NCI-H1092 (cell line): ENCODE measurements at places on chromosomes 13 and 19.

GRCh38 chr19:51145916-51146493 lies 3.9 kb downstream of the SIGLEC7 start:
- no peak for DNase-seq

DNA sequence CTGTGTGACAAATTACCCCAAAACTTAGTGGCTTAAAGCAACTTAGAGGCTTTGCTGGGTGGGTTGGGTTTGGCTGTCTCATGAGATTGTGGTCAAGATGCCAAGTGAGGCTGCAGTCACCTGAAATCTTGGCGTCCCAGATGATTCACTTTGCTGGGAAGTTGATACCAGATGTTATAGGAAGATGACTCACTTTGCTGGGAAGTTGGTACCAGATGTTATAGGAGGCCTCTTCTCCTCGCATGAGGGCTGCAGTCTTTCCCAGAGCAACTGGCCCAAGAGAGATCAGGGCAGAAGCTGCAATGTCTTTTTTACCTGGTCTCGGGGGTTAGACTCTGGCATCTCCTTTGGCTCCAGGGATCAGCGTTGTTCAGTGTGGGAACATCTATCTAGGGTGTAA lies 16.8 kb downstream of the TEX29 start:
- no peak for DNase-seq

DNA sequence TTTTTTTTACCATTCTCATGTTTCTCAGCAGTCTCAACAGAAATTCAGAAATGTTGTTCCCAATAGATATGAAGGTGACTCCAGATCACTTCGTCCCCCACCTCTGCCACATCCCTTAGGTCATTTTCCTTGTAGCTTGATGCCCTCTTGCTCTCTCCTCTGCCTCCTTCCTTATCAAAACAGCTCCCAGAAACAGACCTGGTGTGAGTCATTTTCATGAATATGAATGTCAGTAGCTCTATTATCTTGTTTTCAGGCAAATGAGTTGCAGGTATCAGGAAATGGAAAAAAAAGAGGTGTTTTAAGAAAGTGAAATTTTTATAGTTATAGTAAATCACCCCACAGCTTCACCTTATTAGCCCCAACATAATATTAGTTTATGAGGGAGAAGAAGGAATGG lies 539.3 kb downstream of the SUCLA2 start:
- no peak for DNase-seq

DNA sequence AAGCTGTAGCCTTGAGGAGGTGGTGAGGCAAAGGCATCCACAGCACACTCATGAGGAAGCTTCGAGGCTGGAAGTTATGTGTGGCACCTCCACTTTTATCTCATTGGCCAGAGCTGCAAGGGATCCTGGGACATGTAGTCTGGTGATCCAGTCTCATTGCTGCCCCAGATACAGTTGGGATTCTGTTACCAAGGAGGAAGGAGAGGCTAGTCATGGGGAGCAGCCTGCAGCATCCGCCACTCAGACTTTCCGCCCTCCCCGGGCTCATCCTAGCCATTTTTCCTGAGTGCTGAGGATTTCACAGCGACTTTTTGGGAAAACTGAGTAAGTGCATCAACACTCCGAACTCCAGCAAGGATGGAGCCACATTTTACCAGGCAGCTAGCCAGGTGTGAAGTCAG lies 74.4 kb downstream of the DPF1 start:
- DNase-seq = no peak

DNA sequence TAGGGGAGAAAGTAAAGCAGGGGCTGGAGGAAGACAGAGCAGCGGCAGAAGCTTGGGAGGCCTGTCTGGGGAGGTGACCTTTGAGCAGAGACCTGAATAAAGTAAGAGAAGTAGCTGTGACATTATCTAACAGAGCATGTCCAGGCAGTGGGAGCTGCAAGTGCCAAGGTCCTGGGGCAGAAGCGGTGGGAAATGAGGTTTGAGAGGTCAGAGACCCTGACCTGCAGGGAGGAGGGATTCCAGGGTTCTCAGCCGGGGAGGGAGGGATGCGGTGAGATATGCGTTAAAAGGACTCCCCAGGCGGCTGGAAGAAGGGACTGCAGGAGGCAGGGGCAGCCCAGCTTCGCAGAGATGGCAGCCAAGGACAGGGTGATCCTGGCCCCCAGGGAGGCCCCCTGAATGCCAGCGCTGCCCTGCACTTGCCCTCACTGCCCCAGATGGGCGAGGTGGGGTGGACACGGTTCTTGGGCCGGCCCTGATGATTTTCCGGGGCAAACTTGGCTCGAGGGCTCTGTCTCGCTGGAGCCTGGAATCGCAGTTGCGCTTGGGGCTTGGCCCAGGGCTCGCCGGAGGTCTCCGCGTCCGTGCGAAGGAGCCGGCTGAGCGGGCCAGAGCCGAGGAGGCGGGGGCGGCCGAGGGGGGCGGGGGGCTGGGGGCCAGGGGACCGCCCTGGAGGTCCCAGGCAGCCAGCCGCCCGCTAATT lies 3.2 kb downstream of the CRLF1 start:
- DNase-seq = no peak

DNA sequence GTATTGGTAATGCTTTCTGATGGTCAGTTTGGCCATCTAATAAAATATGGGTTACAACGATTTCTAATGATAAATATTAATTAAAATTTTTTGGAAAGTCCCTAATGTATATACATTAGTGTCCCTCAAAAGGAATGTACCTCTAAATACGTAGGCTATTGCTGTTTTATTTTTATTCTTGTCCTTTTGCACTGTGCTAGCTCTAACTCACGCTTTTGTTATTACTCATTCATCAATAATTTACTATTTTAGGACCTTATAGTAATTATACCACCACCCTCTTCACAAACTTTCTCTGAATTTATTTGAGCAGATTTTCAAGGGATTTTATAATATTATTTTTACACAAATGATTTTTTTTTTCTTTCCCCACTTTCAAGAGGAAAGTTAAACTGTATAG lies 795.9 kb upstream of the PCDH9 start:
- DNase-seq = no peak

DNA sequence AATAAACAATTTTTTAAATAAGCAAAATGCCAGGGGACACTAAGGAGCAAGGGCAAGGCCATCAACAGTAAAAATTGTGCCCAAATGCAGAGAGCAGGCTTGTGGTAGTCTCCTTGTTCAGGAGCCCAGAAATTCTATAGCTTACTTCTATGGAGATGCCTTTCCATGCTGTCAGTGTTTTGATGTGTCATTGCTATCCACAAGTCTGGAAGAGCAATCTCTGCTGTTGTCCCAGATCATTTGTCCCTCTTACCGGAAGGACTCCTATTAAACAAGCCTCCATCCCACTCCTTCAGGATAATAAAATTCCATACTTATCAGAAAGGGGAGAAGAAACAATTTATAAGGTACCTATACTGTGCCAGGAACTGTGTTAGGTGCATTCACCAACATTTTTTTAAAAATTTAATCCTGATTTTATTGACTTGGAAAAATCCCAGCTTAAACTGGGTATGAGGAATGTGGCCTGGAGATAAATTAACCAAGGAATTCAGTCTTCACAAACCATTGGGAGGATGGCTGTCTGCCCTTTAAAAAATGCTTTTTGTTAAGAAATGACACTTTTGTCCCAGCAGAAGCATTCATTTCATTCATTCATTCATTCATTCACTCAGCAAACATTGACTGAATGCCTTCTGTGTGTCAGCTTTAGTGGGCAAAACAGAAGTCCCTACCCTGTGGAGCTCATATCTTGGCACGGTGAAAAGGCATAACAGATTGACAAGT lies 26.8 kb upstream of the CYSLTR2 start:
- DNase-seq = no peak

- DNase-seq = no peak
Measured at GRCh38 chr13:80528733-80529132, 187.8 kb upstream of the SPRY2 start.

DNA sequence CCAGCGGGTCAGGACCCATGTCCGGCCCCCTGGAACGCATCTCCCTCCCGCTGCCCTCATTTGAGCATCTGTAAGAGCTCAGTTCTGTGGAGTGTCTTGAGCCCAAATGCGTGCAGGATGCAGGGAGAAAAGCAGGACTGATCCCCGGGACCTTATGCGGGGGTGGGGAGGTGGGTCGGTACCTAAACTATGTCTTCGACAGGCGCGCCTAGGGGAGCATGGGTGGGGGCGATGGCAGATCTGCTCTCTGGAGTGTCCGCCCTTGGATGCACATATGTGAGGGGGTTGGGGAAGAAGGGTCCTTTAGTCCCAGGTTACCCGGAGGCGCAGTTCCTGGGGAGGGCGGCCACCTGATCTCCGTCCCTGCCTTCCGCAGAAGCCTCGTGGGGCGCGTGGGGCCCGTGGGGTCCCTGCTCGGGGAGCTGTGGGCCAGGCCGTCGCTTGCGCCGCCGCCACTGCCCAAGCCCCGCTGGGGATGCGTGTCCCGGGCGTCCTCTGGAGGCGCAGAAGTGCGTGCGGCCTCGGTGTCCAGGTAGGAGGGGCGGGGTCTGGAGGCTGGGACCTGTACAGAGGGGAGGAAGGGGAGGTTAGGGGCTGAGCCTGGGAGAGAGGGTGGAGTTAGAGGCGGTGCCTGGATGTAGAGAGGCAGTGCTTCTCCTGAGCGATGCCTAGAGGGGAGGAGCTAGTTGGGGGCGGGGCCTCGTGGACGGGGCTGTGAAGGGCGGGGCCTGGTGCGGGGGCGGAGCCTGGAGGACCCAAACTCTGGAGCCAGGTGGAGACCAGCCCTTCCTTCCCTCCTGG lies 2.9 kb downstream of the CILP2 start:
- DNase-seq = peak; percentile 7

GRCh38 chr13:64723724-64724123 lies 2506.4 kb downstream of the PCDH9 start:
- DNase-seq = no peak

DNA sequence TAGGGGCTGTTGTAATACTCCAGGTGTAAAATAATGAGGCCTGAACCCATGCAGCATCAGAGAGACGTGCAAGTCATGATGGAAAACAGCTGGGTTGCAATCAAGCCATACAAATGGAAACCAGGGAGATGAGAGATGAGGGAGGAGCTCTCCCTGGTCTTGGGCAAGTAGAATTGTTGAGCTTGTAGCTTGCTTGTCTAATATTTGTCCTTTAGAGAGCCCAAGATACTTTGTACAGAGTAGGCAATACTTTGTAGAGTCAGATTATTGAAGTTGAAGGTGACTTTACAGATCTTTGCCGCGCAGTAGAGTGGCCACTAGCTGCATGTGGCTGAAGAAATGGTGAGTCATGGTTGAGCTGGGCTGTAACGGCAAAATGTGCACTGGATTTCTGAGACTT lies 8.3 kb downstream of the ATP8A2 start:
- DNase-seq = no peak

DNA sequence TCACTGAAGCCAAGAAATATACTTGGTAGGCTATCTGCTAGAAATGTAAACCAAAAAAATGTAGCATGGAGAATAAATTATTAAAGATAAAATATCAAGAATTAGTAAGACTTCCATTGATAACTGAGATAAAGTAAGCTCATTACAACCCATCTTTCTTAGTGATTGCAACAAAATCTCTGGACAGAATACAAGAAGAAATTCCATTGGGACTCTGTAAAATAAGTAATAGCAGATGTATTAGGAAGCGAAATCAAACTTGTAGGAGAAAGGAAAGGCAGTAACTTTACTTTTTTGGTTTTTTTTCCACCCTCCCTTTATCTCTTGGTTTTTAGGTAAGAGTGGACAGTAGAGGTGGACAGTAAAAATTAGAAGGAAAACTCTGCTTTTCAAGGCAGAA lies 605.7 kb downstream of the DACH1 start:
- no peak for DNase-seq

- no peak for DNase-seq
Measured at GRCh38 chr13:91533354-91533753, 134.9 kb downstream of the GPC5 start.

- no peak for DNase-seq
Measured at GRCh38 chr19:30017172-30017571, 75.1 kb downstream of the URI1 start.

DNA sequence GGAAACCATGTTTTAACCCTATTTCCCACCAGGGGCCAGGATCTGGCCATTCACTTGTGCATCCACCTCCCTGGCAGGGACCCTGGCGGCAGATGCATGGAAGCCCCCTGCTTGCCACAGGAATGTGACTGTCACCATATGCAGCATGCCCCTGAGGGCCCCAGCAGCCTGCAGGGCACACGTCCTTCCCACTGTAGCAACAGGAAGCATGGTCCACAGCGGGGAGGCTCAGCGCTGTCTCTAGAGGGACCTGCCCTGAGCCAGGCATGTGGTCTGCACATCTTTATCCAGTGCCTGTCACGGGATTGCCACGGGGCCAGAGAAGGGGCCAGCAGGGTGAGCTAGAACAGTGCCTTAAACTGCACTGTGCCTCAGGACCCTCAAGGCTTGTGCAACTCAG lies 34.9 kb upstream of the MCF2L start:
- DNase-seq = no peak

DNA sequence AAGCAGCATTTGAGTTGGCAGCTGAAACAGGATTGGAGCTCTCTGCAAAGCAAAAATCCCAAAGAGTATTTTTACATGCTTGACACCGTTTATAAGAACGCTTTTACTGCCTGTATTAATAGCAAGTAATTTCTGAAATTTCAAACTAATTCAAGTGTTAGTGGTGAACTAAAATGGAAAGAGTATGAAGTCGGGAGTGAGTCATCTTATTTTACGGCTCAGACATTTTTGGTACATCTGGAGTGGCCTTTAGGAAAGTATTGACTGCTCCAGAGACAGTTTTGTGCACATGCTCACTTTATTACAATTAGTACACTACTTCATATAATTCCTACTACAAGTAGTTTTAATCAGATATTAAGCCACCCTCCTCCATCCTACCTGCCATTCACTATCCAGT lies 167.4 kb downstream of the SLITRK6 start:
- no peak for DNase-seq

DNA sequence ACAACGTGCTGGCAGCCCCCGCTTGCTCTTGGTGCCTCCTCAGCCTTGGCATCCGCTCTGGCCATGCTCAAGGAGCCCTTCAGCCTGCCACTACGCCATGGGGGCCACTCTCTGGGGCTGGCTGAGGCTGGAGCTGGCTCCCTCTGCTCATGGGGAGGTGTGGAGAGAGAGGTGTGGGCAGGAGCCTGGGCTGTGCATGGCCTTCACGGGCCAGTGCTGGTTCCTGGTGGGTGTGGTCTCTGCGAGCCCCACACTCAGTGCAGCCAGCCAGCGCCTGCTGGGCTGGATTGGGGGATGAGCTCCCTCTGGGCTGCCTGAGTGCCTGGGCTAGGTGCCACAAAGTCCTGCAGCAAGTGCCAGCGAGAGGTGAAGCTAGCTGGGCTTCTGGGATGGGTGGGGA lies 1289.1 kb downstream of the OLFM4 start:
- no peak for DNase-seq

- DNase-seq = no peak
Measured at GRCh38 chr19:17348700-17349099, 11.3 kb downstream of the GTPBP3 start.

DNA sequence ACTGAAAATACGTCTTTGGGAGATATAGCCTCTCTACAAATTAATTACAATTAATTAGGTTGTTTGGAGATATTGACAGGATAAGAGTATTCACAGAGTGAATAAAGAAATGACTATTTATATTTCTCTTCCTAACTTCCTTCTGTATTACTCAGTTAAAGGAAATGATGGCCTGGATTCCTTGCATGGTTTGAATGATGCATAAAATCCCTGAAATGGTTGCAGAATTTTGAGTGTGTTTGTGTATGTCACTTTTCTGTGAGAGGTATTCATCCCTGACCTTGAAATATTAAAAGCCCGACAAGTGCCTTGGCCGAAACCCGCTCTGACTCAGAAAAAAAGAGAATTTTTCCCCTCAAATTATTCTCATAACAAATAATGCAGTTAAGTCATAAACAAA lies 90.0 kb downstream of the PDS5B start:
- no peak for DNase-seq

- DNase-seq = no peak
Measured at GRCh38 chr13:111304041-111304544, 16.3 kb upstream of the TEX29 start.
